CD4-positive, alpha-beta memory T cell (primary cell): ENCODE measurements at places on chromosomes 5 and 9.

- no peak for DNase-seq
- H3K27me3 ChIP-seq = peaks cover 29% of the 10 kb centered on the region
- H3K36me3 ChIP-seq = no peaks in the 10 kb centered on the region
- no peaks in the 10 kb centered on the region for H3K4me1 ChIP-seq
Measured at GRCh38 chr5:171306166-171306565, 2.9 kb upstream of the TLX3 start.

- no peaks in the 10 kb centered on the region for H3K36me3 ChIP-seq
- H3K4me1 ChIP-seq = no peaks in the 10 kb centered on the region
- H3K27me3 ChIP-seq = no peaks in the 10 kb centered on the region
- no peak overlapping the region for H3K27ac ChIP-seq
- DNase-seq = no peak
- no peak overlapping the region for H3K4me3 ChIP-seq
Measured at GRCh38 chr9:113911850-113912557, 35.9 kb downstream of the ZNF618 start.

DNA sequence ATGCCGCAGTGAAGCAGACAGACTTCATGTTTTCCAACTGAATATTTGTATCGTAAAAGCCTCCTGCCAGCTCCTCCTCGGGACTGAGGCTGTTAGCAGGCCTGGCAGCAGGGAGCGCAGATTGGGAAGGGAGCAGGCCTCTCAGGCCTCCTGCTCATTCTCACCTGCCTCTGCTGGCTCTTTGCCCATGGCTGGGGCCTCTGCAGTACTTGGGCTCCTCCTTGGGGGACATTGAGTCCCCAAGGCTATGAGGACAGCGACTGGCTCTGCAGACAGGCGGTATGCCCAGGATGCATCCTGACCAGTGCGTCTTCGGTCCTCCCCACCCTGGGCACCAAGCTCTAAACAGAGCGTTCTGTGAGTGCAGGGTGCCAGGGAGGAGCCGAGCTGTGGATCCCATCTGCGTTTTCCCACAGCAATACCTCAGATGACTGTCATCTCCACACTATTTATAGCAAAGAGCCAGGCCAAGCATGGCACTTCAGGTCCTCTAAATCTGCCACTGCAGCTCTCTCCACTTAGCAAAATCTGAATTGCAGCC, 38.7 kb downstream of the TSTD2 start:
- H3K27me3 ChIP-seq = no peaks in the 10 kb centered on the region
- no peak overlapping the region for H3K27ac ChIP-seq
- H3K4me1 ChIP-seq = no peaks in the 10 kb centered on the region
- H3K36me3 ChIP-seq = no peaks in the 10 kb centered on the region
- no peak overlapping the region for H3K4me3 ChIP-seq
- no peak for DNase-seq

DNA sequence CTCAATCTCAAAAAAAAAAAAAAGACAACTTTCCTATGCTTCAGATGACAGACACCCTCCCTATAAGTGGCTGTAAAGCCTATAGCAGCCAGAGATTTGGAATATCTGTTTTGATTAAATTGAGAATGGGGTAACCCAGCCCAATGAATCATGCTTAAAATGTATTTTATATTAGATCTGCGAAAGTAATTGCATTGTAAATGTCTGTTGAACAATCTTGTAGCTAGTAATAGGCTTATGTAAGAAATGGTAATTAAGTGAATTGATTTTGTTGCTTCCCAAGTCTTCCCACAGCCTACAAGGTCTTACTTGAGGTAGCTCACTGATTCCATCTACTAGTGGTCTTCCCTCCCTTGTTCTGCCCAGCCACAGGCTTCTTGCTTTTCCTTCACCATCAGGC, 590.7 kb downstream of the ACTL7B start:
- H3K4me3 ChIP-seq = no peak overlapping the region
- no peak overlapping the region for H3K27ac ChIP-seq
- H3K36me3 ChIP-seq = no peaks in the 10 kb centered on the region
- no peaks in the 10 kb centered on the region for H3K4me1 ChIP-seq
- no peaks in the 10 kb centered on the region for H3K27me3 ChIP-seq
- no peak for DNase-seq

DNA sequence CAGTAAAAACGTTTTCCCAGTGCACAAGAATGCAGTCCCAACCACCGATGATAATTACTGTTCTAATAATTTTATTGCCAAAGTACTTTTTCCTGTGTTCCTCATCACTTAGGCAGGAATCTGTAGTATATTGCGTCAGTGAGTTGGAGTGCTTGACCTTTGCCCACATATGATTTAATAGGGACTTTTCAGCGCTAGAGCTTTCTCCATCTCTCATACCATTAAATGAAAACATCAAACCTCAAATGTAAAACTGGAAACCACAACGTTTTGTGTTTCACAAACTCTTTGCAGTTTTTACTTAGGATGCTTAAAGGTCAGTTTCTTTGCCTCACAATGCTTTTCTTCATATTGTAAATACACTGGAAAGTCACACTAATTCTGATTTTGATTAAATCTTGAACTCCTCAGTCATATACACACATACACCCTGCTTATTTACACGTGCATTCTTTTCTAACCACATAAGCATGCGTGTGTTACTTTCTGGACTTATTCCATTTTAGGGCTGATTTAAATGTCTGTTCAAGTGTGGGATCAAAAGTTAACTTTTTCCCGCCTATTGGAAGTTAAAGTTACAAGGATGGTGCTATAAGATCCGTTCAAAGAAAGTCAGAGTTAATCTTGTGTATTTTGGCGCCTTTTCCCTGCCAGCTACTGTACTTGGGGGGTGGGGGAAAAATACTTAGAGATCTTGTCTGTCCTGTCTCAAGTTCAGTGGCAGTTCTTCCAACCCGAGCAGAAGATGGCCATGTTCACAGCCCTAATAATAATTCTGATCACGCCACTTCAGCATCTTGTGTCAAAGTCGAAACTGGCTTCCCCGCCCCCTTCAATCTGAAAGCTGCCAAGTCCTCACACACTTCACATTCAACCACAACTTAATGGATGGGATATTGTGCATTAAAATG, 6.6 kb upstream of the NFIB start:
- peaks cover 13% of the 10 kb centered on the region for H3K27me3 ChIP-seq
- H3K4me1 ChIP-seq = peaks cover 20% of the 10 kb centered on the region
- H3K4me3 ChIP-seq = no peak overlapping the region
- no peak for DNase-seq
- no peak overlapping the region for H3K27ac ChIP-seq
